ENCODE measurements at places on chromosomes 3 and 15.

DNA sequence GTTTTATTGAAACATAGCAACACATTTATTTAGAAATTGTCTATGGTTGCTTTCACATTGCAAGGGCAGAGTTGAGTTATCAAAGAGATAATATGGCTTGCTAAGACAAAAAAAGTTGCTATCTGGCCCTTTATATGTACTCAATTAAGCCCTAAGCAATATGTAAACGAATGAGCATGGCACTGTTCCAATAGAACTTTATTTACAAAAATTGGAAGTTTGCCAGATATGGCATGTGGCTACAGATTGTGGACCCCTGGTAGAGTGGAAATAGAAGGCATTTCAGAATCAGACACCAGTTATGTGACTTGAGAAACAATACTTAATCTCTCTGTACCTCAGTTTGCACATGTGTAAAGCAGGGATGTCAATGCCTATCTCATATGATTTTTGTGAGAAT, 515.6 kb upstream of the SGO1 start:
- no peak for DNase-seq

- no peak for DNase-seq
Observed at GRCh38 chr3:60282866-60283265, 968.4 kb downstream of the FHIT start.

- DNase-seq, result peak; percentile 56
Observed at GRCh38 chr3:98733053-98733811, 29.9 kb upstream of the ST3GAL6 start.

DNA sequence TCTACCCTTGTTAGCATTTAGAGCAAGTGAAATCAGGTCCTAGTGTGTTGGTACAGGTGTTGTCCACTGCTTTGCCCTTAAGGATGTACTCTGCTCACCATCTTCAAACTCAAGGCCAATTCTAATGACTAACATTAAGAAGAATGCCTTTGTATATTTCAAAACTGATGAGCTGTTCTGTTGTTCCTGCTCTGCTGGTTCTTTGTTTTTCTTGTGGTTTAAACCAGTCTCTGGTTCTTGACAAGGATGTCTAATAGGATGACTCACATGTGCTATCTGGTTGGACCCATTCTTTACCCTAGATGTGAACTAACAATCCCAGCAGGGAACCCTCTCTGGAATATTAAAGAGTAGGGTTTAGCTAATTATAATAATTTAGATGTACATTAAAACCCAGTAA, 17.3 kb downstream of the ABHD5 start:
- peak; percentile 88 for DNase-seq

DNA sequence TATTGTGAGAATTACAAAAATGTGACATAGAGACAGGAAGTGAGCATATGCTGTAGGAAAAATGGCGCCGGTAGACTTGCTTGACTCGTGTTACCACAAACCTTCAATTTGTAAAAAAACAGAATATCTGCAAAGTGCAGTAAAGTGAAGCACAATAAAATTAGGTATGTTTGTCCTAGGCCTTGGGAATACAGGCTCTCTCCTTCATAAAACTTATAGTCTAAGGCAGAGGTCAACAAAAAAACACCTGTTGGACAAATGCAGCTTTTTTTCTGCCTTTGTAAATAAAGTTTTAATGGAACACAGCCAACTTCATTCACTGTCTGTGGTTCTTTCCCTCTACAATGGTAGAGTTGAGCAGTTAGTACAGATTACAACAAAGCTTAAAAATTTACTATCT, 216.8 kb upstream of the SATB1 start:
- DNase-seq, result no peak

GRCh38 chr3:185317674-185318073, 45.3 kb upstream of the MAP3K13 start:
- peak; percentile 40 for DNase-seq

- DNase-seq, result no peak
Observed at GRCh38 chr3:143123353-143123984, 3.9 kb downstream of the CHST2 start.

DNA sequence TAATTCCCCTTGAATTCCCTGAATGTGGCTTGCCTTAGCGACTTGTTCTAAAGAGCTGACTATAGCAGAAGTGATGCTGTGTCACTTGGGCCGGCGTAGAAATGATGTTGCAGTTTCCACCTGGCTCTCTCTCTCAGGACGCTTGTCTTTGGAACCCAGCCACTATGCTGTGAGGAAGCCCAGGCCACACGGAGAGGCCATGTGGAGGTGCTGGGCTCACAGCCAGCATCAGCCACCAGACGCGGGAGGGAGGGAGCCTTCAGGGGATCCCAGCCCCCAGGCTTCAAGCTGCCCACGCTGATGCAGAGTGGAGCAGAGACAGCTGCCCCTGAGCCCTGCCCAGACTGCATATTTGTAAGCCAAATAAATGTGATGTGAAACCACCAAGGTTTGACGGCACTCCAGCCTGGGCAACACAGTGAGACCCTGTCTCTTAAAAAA, 18.6 kb downstream of the RNU5B-1 start:
- peak; percentile 67 for DNase-seq

DNA sequence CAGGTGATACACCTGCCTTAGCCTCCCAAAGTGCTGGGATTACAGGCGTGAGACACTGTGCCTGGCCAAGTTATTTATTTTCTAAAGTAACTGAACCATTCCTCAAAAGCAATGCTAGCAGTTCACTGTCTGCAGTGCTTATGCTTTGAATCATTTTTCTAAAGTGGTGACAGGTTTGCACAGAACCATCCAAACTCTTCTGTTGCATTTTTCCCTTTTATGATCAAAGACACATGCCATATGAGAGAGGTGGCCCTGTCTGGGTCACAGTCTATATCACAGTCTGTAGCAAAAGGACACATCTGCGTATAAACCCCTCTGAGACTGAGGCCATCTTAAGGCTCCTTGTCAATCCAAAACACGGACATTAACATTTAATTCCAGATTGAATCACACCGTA, 17.2 kb downstream of the CDCP1 start:
- DNase-seq, result no peak

DNA sequence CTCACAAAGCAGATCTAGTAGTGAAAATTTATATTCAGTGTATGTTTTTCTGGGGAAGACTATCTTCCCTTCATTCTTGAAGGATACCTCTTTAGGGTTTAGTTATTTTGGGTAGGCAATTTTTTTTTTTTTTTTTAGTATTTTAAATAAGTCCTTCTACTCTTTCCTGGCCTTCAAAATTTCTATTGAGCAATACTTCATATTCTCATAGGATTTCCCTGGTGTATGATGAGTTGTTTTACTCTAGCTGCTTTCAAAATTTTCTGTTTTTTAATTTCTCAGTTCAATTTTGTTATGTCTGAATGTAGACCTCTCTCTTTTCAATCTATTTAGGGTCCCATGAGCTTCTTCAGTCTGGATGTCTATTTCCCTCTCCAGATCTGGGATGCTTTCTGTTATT, 74.3 kb upstream of the PLSCR4 start:
- DNase-seq, result no peak

- peak; percentile 99 for DNase-seq
Observed at GRCh38 chr15:39127925-39128617, 452.8 kb upstream of the THBS1 start.

GRCh38 chr3:124429129-124429815, 301.0 kb upstream of the UMPS start:
- peak; percentile 97 for DNase-seq

DNA sequence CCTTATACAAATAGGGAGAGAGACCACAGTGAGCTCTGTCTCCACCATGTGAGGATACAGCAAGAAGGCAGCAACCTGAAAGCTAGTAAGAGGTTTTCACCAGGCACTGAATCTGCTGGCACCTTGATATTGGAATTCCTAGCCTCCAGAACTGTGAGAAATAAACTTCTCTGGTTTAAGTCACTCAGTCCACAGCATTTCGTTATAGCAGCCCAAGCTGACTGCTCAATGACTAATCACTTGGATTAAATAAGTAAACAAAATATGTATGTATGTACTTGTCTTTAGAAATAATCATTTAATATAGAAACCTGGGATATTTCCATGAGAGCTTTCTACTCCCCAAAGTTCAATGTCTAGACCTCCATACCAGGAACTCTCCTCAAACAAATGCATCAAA, 162.0 kb downstream of the IMPG2 start:
- DNase-seq, result no peak

GRCh38 chr3:164468055-164468454, 610.2 kb downstream of the SI start:
- no peak for DNase-seq

DNA sequence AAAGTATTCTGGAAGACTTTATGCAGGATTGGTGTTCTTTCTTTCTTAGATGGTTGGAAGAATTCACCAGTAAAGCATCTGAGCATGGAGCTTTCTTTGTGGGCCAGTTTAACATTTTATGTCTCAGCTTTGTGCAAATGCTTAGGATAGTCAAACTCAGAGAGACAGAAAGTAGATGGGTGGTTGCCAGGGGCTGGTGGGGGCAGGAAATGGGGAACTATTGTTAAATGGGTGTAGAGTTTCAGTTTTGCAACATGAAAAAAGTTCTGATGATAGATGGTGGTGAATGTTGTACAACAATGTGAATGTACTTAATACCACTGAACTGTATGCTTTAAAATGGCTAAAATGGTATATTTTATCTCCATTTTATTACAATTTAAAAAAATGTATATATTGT, 24.8 kb downstream of the SPCS1 start:
- no peak for DNase-seq
